ENCODE measurements at places on chromosomes 11 and 22. TPM values are rescaled to one million over a fixed set of nuclear protein-coding genes. Genes with fewer than 3 reads are reported as not detected.

- peak; percentile 52 for DNase-seq
These were observed 21.7 kb downstream of the MIAT start for GRCh38 chr22:26679003-26679629.

DNA sequence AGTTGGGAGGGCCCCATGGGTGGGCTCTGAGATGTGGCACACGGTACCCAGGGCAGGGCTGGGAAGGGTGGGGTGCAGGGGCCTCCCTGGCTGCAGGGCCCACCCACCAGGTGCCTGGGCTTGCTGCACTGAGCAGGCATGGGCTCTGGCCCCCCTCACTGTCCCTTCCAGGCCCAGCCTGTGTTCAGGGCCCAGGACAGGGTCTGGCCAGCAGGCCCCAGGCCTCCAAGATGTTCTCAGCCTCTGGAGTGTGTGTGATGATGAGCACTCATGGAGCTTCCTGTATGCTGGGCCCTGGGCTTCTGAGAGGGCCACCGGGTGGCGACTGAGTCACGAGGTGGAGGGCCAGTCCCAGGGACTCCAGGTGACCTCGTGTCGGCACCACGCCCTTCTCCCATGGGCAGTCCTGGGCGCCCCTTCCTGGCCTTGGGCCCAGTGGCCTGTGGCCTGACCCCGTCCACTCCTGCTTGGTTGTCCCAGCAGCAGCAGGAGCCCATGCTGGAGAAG, 55.9 kb upstream of the CCDC188 start:
- no peak for DNase-seq

DNA sequence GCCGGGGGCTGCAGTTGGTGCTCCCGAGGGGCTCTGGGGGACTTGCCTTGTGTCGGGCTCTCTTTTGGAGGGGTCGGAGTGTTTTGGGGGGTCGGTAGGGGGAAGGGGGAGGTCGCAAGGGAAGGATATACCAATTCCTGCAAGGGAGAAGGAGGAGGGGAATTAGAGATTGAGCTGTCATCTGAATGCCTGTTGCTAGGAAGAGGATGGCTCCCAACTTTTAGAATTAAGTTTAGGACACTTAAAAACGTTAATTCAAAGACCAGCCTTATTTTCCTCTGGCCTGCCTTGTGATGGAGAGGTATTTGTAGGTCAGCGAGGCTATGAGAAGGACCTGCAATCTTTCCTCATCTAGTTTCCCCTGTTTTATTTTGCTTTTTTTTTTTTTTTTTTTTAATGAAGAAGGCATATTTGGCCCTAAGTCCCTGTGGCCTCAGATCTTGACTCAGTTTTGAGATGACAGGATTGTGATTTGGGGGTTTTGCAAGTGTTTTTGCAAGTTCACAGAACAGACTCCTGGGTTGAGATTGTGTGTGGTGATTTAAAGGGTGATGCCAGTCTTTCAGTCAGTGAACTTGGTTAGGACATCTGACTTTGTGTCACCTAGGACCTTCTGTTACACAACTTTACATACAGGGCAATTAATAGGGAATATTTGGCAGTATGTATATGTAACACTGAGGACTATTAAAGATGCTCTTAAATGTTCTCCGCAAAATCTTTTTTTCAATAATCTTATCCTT, 672 bp downstream of the TMEM135 start:
- no peak for DNase-seq

The LGALS1 gene
- total RNA-seq, result 254 TPM

The SLC6A5 gene
- total RNA-seq, result not detected
